ENCODE measurements at places on chromosomes 16 and 17.

DNA sequence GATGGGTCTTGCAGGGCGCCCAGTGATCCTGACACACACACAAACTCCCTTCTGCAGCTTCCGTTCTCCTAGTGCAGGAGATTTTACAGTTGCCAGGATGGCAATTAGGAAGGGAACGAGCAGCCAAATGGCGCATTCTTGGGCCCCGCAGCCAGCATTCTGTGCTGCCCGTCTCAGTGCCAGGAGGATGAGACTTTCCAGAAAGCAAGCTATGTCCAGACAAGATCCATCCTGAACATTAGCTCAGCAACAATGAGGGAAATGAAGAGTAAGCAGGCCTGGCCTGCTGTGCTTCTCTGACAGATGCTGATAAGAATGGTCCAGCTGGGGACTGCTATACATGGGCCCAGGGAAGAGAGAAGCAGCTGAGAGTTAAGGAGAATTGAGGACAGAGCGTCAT lies 16.5 kb downstream of the SPPL2C start:
- no peak for DNase-seq

- peak; percentile 55 for DNase-seq
These were observed 45.0 kb upstream of the CRISPLD2 start for GRCh38 chr16:84774810-84775209.

GRCh38 chr17:419073-419735 lies 66.6 kb upstream of the RPH3AL start:
- no peak for DNase-seq

DNA sequence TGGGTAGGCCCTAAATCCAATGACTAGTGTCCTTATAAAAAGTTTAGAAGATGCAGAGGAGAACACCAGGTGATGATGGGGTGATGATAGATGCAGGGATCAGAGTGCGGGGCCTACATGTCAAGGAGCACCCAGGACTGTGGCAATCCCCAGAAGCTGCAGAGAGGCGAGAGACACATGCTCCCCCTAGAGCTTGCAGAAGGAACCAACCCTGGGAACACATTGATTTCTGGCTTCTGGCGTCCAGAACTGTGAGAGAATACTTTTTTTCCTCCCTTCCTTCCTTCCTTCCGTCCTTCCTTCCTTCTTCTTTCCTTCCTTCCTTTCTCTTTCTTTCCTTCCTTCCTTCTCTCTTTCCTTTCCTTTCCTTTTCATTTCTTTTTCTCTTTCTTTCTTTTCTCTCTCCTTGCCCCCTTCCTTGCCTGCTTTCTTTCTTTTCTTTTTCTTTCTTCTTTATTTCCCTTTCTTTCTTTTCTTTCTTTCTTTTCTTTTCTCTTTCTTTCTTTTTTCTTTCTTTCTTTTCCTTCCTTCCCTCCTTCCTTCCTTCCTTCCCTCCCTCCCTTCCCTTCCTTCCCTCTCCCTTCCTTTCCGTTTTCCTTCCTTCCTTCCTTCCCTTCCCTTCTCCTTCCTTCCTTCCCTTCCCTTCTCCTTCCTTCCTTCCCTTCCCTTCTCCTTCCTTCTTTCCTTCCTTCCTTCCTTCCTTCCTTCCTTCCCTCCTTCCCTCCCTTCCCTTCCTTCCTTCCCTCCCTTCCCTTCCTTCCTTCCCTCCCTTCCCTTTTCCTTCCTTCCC lies 134.3 kb downstream of the HAPSTR1 start:
- DNase-seq = peak; percentile 44

DNA sequence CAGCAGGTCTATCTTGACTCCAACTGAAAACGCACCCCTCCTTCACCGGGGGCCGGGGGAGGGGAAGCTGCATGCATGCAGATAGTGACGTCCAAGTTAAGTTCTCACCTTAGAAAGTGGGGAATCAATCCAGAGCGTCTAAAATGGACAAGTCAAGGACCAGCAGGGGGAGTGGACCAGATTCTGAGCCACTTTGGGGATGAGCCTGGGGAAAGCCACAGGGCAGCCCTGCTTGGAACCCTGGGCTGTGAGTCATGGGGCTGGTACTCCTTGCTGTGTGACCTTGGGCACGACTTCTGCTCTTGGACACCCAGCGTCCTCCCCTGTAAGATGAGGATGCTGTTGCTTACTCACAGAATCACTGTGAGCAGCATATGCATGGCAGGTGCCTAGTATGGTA lies 9.1 kb downstream of the TNFRSF13B start:
- DNase-seq = peak; percentile 79

GRCh38 chr17:8953156-8953885 lies 12.2 kb downstream of the PIK3R5 start:
- DNase-seq = no peak

DNA sequence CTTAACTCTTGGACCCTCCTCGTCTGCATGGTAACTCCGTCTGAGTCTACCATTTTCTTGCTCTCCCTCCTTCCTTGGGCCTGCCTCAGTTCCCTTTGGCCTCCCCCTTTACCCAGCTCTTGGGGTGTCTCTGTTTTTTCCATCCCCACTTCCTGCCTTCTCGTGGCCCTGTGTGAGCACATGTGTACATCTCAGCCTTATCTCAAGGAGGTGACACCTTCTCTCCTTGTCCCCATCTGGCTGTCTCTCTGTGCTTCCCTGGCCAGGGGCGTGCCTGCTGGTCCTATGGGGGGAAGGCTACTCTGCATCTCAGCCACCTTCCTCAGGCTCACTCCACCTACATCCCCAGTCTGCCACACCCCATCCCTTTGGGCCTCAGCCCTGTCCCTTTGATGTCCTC lies 6.6 kb downstream of the CTF1 start:
- DNase-seq = no peak

- no peak for DNase-seq
These were observed 33.0 kb downstream of the NGFR start for GRCh38 chr17:49527927-49528651.

- peak; percentile 67 for DNase-seq
These were observed at the start of the genes ITFG1 and PHKB for GRCh38 chr16:47460711-47461597. Gene ITFG1 (minus strand): TSS chr16:47461063. CDS start chr16:47461045, 18 bp downstream. Gene PHKB (plus strand): TSS chr16:47461331. CDS start chr16:47461351, 20 bp downstream.

DNA sequence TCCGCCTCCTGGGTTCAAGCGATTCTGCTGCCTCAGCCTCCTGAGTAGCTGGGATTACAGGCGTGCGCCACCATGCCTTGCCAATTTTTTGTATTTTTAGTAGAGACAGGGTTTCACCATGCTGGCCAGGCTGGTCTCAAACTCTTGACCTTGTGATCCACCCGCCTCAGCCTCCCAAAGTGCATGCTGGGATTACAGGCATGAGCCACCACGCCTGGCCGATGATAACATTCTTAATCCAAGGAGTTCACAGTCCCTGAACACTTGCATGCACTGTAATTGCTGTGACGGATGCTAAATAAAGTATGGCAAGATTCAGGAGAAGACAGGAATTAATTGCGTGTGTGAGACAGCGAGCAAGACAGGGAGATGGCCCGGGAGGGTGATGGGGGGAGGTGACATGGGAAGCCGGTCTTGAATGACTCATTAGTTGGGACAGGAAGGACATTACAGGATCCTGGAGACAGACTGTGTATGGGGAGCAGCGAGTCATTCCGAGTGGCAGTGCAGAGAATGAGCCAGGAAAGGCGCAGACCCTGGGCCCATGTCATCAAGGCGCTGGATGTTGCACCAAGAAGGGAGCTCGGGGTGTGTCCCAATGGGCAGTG lies 6.7 kb downstream of the ABCA3 start:
- DNase-seq = peak; percentile 44

- DNase-seq = no peak
These were observed 12.7 kb upstream of the MLKL start for GRCh38 chr16:74713325-74713724.

DNA sequence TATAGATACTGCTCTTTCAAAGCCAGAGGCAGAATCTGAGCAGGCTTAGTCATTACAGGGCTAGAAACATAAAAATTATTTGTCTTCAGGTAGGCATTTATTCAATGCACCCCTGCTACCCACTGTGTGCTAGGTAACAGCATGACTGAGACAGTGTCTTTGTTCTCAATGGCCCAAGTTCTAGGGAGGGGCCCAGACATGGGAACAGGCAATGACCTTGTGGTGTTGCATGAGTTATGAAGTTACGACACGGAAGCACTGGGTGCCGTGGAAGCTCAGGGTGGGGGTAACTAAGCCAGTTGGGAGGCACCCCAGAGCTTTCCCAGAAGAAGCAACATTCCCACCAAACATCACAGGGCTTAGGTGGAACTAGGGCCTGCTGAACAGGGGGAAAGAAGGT lies 87.0 kb downstream of the CPPED1 start:
- no peak for DNase-seq

DNA sequence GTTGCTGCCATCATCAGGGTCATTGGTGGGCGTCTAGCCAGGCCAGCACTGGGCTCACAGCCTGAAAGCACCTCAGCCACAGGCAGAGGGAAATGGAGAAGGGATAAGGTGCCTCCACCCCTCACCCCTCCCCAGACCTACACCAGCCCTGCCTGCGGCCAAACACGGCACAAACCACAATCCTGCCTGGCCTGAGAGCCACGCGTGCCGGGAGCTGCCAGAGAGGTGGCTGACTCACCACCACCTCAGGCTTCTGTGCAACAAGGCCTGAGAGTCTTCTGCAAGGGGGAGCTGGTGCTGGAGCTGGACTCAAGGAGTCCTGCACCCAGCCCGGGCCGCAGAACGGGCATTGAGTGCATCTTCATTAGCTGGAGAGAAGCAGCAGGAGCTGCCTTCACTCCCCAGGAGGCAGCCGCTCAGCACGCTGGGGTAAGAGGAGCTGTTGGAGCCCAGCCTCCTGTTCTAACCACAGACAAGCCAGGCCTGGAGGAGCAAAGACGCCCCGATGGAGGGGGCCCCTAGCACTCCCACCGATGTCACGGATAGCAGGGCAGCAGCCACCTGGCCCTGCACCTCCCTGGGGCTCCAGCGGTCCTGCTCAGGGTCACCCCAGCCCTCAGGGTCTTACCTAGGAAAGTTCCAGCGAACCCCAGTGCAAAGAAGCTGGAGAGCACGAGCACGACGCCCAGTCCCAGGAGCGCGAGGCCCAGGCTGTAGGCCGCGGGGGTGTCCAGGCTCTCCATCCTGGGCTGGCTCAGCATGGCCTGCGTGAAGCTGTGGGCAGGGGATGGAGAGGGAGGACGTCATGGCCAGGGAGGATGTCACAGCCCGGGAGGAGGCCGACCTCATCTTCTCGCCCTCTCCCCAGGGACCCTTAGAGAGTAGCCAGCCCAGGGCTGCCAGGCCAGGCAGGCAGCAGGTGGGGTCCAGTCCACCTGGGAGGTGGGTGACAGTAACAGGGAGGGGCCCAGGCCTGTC lies 16.0 kb upstream of the RASD1 start:
- peak; percentile 98 for DNase-seq

DNA sequence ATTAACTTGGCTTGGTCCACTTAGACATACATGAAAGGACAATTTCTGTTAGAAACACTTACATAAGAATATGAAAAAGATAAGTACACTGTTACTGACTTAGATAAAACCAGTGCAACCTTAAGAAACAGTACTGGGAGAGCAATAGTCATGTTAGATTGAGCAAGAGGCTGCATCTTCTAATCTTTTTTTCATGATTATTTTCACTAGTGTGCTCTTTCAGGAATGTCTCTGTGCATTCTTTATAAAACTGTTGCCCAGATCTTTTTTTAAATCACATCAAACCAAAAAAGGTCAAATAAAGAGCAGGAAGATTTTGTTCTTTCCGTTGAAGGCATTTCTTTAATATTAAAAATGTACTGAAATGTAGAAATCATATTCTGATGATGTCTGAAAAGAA lies 100.7 kb upstream of the AXIN2 start:
- DNase-seq = no peak

DNA sequence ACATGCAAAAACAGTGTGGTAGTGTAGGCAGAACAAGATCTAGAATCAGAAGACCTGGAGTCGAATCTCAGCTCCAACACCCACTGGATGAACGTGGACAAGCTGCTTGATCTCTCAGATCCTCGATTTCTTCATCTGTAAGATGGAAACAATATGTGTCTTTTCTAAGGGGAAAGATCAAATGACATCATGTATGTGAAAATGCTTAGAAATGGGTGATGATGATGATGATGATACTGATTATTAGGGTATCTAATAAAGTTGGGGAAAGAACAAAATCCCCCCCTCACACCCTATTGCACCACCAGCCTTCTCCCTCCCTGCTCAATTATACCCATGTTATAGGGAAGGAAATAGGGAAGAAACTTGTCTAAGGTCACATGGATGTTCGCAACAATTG lies 10.9 kb downstream of the DYNLL2 start:
- no peak for DNase-seq

DNA sequence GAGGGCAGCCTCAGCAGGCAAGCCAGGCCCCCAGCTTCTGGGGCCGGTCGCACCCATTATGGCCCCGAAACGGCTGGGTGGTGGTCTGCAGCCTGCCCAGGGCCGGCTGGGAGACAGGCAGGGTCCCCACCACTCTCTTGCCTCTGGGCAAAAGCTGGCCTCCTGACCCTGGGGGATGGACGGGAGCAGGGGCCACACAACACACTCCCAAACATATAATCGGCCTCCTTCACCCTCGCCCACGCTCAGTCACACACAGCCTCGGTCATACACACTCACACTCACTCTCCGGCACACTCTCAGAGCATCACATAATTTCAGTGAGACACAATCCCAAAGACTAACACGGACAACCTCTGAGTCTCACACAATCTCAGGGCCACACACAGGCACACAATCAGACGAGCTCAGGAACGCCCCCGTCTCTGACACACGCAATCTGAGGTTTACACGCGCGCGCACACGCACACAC lies 589 bp downstream of the PEMT start:
- no peak for DNase-seq

- no peak for DNase-seq
These were observed 151.3 kb upstream of the PLCG2 start for GRCh38 chr16:81627729-81628244.

GRCh38 chr17:77429969-77430752 lies 289.4 kb downstream of the SEC14L1 start:
- peak; percentile 87 for DNase-seq

- no peak for DNase-seq
These were observed 18.7 kb upstream of the PIK3R6 start for GRCh38 chr17:8885967-8886684.

DNA sequence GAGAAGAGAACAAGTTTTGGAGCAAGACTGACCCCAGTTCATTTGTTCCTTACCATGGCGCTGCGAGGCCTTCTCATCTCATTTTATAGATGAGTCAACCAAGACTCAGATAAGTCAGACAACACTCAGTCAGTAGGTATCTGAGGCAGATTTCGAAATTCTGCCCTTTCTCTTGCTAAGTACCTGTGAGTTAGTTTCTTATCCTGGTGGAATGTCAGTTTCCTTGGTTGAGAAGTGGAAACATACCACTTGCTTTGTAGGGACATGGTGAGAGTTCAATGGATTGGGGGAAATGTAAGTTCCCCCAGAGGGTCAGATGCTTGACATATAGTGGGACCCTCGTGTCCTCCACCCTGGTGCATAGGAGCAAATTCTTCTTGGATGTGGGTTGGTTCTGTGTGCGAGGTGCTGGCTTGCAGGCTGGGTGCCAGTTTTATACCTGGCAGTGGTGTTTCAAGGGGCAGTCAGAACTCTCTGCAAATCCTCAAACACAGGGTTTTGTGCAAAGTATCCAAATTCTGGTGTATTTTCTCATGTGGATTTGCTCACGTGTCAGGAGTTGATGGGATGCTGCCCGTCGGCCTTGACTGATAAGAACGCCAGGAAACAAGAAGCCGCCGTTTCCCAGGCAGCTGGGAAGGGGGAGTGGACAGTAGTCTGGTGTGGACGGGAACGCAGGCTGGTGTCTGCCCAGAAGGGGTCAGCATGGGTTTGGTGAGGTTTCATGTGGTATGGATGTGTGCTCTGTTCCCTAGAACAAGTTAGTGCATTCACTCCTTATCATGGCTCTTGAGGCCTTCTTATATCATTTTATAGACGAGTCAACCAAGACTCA lies 61.1 kb upstream of the CIBAR2 start:
- peak; percentile 91 for DNase-seq

- DNase-seq = no peak
These were observed 17.0 kb downstream of the MAP1LC3B start for GRCh38 chr16:87409153-87409552.
